ENCODE measurements at places on chromosomes 7 and 10.

DNA sequence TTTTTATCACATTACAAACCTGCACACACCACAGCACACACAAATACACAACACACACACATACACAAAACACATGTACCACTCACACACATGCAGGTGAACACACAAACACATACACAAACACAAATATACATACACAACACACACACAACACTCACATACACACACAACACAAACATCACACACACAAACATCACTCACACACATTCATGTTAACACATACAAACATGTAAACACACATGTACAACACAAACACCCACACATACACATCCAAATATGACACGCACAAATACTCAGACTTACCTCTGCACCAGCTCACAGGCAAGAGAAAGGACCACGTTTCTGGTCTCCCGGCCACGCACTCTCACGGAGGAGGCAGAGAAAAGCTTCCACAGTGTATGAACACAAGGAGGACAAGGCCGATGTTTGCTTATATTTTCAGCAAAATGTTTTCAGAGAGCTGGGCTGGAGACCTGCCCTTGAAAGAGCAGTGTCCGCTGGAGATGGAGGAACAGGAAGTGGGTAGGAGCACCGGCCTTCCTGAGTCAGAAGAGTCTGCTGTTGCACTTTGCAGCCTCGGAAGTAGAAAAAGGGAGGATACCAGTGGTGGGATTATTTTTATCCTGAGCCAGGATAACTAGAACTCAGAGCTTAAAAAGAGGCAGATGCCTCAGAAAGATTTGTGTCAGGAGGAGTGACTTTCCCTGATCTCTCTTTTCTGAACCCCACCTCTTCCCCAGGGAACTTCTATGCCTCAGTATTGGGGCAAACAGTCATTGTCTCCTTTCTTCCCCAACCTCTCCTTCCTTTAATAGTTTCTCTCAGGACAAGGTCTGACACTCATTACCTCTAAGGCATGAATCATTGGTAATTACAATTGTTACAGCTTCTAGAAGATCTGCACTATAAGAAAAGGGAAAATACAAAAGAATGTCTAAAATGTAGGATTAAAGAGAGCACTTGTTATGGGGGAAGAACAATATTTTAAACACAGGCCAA is at the start of gene GIMAP6:
GIMAP6 (minus strand) TSS at position 520 of the 999 bp plus-strand sequence. CDS start 2,243 bp downstream, outside the sequence.
- no peak for DNase-seq

DNA sequence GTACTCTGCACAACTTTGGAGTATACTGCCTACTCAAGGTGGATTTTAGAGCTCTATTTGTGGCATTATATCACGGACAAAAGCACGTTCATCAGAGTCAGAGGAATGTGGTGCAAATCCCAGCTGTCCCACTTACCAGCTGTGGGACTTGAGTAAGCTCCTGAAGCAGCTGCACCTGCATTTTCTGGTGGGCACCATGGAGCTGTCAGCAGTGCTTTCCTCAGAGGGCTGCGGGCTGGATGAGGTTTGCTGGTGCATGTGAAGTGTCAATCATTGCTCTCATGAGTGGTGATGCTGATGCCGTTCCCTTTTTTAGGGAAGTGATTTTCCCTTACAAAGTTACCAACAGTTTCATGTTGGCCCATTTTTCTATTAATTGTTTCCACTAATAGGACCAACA is 53.4 kb downstream of the EGFR start:
- DNase-seq: no peak

- DNase-seq: no peak
Measured at GRCh38 chr7:6161463-6162330, 110.7 kb downstream of the CYTH3 start.

DNA sequence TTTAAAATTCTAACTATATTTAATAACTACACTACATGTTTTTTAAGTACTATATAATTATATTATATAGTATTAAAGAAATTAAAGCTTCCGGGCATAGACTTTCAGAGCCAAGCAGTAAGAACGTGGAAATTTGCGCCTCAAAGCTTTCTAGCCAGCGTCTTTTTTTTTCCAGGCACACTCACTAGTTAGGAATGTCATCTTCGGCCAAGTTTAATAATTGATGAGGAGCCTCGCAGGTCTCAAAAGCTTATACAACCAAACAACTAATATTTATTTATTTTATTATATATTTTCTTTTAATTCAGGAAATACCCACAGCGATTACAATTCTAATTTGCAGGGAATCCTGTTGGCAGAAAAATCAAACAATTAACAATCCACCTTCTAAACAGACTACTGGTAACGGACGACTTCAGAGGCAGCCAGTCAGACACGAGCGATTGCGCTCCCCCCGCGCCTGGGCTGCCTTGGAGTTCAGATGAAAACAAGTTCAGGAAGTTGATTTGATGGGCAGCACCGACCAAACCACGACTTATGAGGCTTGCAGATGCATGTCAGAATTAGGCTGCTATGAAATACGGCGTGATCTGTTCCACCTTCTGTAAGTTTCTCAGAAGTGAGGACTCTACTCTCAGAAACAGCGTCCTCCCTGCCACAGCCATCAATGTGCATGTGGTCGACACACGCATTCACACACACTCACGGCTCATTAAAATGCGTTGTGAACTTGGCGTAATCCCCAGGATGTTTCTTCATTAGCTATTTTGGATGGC is 431.8 kb upstream of the MGMT start:
- DNase-seq: no peak

- no peak for DNase-seq
Measured at GRCh38 chr10:34102893-34103506, 712.1 kb downstream of the PARD3 start.

GRCh38 chr7:15757041-15758000 is 70.8 kb upstream of the MEOX2 start:
- DNase-seq: no peak

- no peak for DNase-seq
Measured at GRCh38 chr7:139132887-139133286, 23.4 kb upstream of the ZC3HAV1 start.

- no peak for DNase-seq
Measured at GRCh38 chr7:87999261-87999660, 65.2 kb downstream of the ADAM22 start.

- no peak for DNase-seq
Measured at GRCh38 chr7:44257618-44258422, 57.0 kb downstream of the YKT6 start.

GRCh38 chr7:28165961-28166955 is 14.3 kb downstream of the JAZF1 start:
- no peak for DNase-seq

GRCh38 chr7:45053401-45053800 is 35.4 kb downstream of the NACAD start:
- no peak for DNase-seq

GRCh38 chr10:5818894-5819293 is 5.7 kb upstream of the GDI2 start:
- DNase-seq: no peak

- no peak for DNase-seq
Measured at GRCh38 chr7:129824291-129825208, 128.2 kb downstream of the UBE2H start.

- no peak for DNase-seq
Measured at GRCh38 chr10:71575934-71576801, 143.4 kb downstream of the C10orf105 start.

- no peak for DNase-seq
Measured at GRCh38 chr7:157412021-157412443, 75.2 kb downstream of the DNAJB6 start.

- no peak for DNase-seq
Measured at GRCh38 chr10:122311716-122312115, 40.6 kb downstream of the BTBD16 start.

GRCh38 chr10:62748386-62748785 is 56.1 kb upstream of the ADO start:
- no peak for DNase-seq

DNA sequence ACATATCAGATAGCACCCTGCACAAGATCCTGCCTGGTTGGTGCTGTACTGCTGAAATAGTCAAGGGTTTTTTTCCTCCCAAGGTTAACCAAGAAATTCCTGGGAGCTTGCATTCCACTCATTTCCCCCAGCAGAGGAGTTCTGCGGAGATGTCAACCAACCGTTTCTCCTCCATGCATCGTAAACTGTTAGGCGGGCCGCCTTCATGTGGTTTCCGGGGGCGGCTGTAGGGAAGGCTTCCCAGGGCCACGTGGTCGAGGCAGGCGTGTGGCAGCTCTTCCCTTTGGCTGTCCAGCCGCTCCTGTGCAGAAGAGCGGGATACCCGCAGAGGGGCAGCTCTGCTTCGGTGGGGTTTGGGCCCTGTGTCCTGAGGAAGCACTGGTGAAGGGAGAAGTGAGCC is 113.7 kb downstream of the RGS10 start:
- no peak for DNase-seq

DNA sequence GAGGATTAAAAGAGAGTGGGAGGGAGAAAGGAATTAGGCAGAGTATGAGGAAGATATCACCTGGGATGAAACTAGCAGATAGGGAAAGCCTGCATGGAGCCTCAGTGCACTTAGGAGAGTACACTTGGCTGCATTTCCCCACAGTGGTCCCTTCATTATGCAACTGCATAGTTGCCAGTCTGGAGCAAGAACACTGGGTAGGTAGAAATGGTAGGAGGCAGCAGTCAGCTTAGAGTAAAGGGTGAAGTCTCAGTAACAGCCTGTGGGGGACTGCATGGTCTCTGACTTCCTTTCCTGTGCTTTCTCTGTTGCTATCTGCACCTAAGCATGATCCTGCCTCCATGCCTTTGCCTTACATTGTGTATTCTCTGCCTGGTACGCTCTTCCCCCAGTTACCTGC is 14.0 kb upstream of the PCGF5 start:
- no peak for DNase-seq

- no peak for DNase-seq
Measured at GRCh38 chr7:26928703-26929347, 64.4 kb upstream of the SKAP2 start.

- no peak for DNase-seq
Measured at GRCh38 chr10:81215498-81215897, 659.5 kb upstream of the NRG3 start.

DNA sequence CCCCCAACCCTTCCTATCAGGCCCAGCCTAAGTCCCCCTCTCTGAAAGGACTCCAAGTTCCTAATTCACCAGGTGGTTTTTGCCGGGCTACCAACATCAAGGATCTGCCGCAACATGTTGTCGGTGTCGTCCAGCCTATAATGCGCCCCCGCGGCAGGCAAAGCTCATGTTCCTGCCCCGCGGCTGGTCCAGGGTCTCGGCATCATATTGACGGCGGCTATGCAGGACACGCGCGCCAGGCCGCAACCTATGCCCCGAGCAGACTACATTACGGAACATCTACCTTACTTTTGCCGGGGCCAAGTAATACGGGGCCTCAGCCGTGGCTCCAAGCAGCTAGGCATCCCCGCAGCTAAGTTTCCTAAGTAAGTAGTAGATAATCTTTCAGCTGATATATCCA is 24.6 kb upstream of the FAM221A start:
- no peak for DNase-seq

- DNase-seq: no peak
Measured at GRCh38 chr10:101817337-101818118, 716 bp downstream of the OGA start.

DNA sequence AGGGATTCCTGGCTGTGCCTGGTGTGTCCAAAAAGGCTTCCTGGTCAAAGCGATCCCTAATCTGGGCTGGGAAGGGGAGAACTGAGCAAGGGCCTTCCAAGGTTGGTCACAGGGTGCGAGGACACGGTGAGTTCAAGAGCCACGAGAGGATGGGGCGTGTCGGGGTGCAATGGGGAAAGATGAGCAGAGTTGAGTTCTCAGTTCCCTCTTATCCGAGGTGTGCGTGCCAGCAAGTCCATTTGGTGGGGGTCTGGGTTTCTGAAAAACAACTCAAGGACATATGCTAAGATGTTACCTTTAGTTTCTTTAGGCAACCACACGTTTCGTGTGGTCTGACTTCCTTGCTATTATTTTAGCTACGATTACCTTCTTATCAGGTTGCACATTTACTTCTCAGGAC is 1.3 kb downstream of the ZNF775 start:
- no peak for DNase-seq

DNA sequence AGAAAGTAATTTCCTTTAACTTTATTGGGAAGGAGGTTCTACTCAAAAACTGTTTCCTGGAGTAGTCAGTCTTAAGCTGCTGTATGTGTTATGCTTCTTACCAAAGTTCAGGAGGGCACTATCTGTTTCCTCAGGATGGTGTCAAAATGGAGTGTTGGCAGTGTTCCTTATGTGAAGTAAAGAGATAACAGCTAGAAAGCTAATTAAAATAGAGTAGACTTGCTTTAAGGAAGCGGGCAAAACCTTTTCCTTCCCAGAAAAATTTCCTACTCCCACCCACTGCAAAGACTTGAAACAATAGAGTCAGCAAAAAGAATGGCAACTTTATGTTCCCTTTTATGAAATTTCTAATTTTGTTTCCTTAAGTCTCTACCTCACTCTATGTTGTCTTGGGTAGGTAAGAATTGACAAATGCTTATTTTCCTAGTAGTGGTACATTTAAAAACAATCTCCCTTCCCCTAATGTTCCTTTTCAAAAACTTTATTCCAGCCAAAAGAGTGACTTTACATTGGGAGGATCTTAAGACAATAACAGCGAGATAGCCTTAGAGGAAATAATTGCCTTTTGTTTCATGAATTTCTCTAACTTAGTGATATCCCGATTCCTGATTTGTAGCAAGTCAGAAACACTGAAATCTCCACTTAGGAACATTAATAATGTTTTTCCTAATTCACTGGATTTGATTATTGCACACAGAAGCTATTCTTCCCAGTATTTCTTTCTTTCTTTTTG is 26.5 kb upstream of the ENTPD1 start:
- no peak for DNase-seq

Data from cortex of kidney (tissue), 1 donor.